ENCODE measurements at places on chromosomes 5 and 9.

GRCh38 chr9:36940881-36941280 lies 93.2 kb downstream of the PAX5 start:
- no peak overlapping the region for H3K27ac ChIP-seq
- no peaks in the 10 kb centered on the region for H3K27me3 ChIP-seq

DNA sequence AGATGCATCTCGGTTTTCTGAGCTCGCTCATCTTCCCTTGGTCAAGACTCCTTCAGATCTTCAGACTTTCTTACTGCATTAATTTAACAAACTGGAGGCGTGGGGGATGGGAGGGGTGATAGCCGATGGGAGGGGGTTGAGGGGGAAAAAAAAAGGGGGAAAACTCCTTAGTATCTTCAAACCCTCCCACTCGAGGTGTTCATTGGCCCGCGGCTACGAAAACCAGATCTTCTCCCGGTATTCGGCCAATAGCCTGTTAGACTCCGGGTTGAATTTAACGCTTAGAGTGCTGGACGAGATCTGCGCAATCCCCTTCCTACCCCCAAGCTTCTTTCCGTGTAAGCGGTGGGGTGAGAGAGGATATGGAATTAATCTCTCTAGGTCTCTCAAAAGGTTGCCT lies 689 bp upstream of the GLRA1 start:
- no peak overlapping the region for H3K27ac ChIP-seq
- H3K4me3 ChIP-seq = no peak overlapping the region
- no peaks in the 10 kb centered on the region for H3K27me3 ChIP-seq
- no peaks in the 10 kb centered on the region for H3K36me3 ChIP-seq
- H3K4me1 ChIP-seq = no peaks in the 10 kb centered on the region
- DNase-seq = no peak

DNA sequence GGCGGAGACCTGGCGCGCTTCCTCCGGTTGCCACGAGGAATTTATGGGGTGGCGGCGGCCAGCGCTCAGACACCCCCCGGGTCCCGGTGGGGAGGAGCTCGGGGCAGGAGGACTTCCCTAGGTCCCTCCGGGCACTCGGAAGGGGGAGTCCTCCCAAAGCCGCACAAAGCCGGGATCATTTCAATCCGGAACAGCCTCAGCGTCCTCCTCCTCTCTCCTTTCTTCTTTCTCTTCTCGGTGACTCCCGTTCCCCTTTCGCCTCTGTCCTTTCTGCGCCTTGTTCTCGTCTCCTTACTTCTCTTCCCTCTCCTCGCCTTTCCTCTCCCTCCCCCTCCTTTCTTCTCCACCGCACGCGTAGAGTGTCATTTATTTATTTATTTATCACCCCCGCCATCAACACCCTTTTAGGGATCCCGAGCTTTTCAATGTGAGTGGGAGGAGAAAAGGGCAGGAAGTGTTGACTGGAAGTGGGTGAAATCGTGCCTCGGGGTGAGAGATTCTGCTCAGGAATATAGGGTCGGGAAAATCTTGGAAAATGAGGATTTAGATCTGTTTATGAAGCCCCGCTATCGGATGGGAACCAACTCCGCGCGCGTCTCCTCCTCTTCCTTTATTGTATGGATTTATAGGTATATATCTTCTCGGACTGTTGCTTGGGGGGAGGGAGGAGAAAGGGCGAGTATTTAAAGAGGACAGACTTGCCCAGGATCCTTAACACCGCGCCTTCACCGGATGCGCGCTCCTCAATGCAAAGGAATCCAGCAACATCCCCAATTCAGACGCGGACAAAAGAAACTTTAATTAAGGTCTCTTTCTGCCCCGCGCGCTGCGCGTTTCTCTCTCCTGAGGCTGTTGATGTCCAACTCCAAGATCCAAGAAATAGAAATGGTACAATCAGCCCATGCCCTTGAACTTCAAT lies 2.0 kb upstream of the ZNF462 start:
- no peak for DNase-seq
- no peaks in the 10 kb centered on the region for H3K27me3 ChIP-seq
- no peak overlapping the region for H3K4me3 ChIP-seq
- peaks cover 5% of the 10 kb centered on the region for H3K4me1 ChIP-seq

DNA sequence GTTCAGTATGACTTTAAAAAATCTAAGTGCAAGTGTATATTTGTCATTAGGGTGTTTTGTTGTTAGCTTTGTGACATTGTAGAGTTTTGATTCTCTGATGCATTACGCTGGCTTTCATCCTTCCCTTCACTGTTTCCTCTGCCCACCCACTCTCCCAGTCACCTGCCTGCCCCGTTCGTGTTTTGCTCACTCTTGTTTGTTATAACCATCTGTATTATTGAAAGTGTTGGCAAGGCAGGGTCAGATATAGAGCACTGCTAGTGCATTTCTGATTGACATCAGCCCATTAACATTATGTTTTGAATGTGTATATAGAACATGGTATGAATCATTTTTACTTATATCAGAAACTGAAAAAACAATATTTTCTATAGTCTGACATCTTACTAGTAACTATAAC lies 27.3 kb downstream of the SCGB3A1 start:
- no peak overlapping the region for H3K4me3 ChIP-seq
- no peak overlapping the region for H3K27ac ChIP-seq
- no peak for DNase-seq
- H3K4me1 ChIP-seq = no peaks in the 10 kb centered on the region
- 0 out of 2 replicates have a peak, but pooled peaks cover 8% of the 10 kb centered on the region for H3K36me3 ChIP-seq
- no peaks in the 10 kb centered on the region for H3K27me3 ChIP-seq

- H3K4me3 ChIP-seq = no peak overlapping the region
- no peak for DNase-seq
- H3K27me3 ChIP-seq = no peaks in the 10 kb centered on the region
Observed at GRCh38 chr9:37311938-37312708, 110.4 kb upstream of the GRHPR start.

- no peak overlapping the region for H3K4me3 ChIP-seq
- no peaks in the 10 kb centered on the region for H3K27me3 ChIP-seq
- DNase-seq = no peak
- H3K36me3 ChIP-seq = no peaks in the 10 kb centered on the region
- no peak overlapping the region for H3K27ac ChIP-seq
Observed at GRCh38 chr5:179008667-179009066, 13.5 kb upstream of the GRM6 start.

All from PC-9 (cell line).